ENCODE measurements at places on chromosomes 2 and 18.

DNA sequence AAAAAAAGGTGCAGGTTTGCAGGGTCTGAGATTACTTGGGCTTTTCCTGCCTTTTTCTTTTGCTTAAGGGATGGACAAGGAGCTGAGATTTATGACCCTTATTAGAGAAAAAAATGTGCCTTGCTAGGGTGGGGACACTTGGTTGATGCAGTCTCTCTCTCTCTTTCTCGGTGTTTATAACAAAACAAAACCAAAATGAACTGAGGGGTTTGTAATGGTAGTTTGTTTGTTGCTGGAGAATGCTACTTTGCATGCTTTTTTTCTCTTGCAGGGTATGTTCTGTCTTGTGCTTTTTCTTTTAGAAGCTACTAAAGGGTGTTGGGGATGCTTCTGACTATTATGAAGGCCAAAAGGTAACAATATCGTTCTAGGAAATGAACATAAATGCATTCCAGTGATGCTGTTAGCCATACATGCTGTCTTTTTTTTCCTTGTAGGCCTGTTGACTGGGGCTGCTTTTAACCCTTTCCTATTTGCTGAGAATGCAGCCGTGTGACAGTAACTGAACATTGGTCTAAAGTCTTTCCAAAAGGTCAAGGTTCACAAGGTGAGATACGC is 435 bp downstream of the ZNF532 start:
- no peak for DNase-seq

- no peak for DNase-seq
Measured at GRCh38 chr2:72891091-72891818, 4.0 kb downstream of the SPR start.

DNA sequence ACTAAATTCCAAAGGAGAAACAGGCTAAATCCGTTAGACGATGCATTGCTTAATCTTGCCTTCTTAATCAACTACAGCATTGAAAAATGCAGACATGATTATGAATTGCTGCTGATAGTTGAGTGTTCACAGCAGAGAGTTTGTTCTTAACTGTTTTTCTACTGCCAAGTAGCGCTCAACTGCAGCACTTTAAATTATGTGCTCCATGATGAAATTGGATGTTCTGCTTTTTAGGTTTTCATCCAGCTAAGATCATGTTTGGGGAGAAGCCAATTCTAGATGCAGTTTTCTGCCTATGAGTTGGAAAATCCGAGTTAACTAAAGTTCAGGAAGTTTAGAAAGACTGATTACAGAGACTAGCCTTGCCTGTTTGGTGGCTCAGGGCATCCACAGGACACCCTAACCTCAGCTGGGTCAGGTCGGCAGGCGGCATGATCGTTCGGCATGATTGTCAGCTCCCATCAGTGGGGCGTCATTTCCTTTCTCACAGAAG is 119.4 kb upstream of the PIEZO2 start:
- peak; percentile 35 for DNase-seq

DNA sequence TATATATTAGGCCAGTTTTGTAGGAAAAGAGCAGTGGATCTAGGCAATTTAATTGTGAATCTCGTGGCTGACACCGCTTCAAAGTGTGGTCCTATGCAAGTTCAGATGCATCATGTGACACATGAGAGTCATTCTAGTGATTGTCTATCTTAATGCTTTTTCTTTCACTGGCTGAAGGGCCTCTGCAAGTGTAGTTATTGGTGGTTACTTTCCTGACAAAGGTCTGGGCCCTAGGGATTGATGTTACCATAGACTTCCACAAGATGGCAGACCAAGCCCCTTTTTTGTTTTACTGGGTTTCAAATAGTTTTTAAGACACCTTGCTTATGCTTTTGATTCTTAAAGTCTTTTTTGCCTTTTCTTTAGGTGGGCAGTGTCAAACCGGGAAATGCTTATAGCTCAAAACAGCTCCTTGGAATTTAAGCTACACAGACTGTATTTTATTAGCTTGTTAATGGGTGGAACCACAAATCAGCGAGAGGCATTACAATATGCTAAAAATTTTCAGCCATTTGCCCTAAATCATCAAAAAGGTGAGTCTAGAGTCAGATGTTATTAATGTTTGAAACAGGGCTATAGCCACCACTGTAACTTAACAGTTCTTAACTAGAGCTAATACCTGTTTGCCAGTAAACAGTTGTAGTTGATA is 25.9 kb downstream of the CD8A start:
- no peak for DNase-seq

- DNase-seq = no peak
Measured at GRCh38 chr2:217948351-217948791, 54.4 kb downstream of the TNS1 start.

DNA sequence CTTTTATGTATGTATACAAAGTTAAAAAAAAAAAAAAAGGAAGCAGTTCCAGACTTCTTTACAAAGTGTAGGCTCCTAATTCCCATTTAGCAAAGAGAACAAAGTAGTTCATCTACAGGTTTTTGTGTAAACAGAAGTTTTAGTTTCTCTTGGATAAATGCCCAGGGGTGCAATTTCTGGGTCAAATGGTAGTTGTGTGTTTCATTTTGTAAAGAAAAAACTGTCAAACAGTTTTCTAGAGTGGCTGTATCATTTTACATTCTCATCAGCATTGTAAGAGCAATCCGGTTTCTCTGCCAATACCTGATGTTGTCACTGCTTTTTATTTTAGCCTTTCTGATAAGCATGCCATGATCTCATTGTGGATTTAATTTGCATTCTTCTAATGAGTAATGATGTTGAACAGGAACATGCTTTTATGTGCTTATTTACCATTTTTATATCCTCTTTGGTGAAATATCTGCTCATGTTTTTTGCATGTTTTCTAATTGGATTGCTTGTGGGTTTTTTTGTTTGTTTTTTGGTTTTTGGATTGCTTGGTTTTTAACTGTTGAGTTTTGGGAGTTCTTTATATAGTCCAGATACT is 16.6 kb upstream of the PSME4 start:
- DNase-seq = peak; percentile 42

- peak; percentile 40 for DNase-seq
Measured at GRCh38 chr2:216492597-216493333, 5.9 kb upstream of the RPL37A start.

Data from AG09309 (cell line).